ENCODE measurements at places on chromosomes 6 and 20.

- DNase-seq = no peak
Measured at GRCh38 chr6:84422380-84422968, 195.0 kb upstream of the CEP162 start.

GRCh38 chr6:593139-593906, 63.6 kb downstream of the HUS1B start:
- peak; percentile 56 for DNase-seq

DNA sequence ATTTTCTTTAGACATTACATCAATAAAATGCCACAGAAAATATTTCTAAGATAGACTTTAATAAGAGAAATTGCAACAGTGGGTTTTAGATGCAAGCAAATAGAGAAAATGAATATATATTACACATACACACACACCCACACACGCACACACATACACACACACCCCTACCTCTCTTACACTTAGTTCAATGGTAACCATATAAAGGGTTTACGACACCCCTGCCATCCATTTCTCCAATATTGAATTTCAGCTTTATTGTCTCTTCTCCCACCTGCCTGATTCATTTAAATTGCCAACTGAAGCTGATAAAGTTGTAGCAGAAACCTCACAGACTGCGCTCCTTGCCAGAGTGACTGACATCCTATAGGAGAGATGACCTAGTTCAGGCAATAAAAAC, 154.6 kb downstream of the ADAT2 start:
- no peak for DNase-seq

DNA sequence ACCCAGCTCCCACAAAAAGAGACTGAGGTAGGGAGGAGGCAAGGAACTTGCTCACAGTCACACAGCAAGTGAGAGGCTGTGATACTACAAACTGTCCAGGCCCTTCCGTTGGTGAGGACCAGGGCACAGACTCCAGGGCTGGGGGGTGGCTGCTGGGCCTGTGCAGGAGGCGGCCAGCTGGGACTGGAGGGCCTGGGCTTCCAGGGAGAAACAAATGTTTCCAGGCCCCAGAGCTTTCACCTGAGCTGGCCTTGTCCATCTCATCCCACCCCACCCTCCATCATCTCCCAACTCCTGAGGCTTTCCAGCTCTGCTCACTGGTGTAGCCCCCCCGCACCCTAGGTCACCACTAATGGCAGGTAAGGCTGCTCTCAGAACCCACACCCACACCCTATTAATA, 86.0 kb downstream of the GRM4 start:
- DNase-seq = no peak

DNA sequence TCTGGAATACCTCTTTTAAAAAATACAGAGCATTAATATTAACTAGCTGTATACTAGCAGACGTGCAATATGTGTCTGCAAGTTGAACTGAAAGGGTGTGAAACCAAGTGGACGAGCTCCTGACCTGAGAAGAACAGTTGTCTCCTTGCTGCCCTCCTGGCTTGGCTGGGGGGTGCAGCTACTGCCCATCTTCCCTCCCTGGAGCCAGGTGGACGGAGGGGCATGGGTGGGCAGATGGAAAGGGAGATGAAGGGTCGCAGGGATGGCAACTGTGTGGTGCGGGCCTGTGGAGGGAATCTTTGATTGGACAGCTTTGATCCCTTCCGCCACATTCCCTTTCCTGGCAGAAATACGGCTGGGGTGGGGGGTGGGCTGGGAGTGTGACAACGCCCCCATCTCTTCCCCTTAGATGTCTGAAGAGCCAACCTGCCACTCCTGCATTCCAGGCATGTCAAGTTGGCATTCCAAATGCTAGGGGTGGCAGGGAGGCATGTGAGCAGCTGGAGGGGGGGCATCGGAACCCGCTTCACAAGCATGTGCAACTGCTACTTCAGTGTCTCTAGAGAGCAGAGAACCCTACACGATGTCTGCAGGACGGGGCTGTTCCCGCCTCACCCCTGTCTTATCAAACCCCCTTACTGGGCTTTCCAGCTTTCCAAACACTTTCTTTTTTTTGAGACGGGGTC, 37.3 kb downstream of the SRSF3 start:
- DNase-seq = no peak
